ENCODE measurements at places on chromosomes 16 and 17.

DNA sequence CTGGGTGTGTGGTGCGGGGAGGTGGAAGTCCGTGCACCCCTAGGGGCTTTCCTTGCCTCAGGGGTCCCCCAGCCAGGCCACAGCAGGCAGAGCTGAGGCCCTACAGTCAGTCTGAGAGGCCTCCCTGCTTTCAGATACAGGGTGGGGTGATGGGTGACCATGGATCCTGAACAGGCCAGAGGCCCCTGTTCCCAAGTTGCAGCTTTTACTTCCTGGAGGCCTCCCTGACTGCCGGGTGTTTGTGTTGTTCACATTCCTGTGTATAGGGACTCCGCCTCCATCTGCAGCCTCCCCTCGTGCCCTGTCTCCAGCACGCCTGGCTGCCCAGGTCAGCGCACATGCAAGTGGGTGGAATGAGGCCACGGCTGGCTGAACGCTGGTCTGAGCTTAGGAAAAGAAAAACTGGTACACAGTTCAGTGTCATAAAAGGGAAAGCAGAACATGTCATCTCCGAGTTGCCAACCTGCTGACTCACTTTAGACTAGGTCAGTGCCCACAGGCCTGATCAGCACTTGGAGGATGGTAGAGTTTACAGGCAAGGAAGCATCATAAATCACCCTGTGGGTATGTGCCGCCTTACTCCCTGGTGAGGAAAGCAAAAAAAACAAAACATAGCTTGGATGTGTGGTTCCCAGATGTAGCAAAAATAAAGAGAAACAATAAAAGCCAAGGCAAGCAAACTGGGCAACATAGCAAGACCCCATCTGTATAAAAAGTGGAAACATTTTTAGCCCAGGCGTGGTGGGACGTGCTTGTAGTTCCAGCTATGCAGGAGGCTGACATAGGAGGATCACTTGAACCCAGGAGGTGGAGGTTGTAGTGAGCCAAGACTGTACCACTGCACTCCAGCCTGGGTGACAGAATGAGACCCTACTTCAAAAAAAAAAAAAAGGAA is 6.2 kb upstream of the SLC7A6 start:
- no peak for DNase-seq

DNA sequence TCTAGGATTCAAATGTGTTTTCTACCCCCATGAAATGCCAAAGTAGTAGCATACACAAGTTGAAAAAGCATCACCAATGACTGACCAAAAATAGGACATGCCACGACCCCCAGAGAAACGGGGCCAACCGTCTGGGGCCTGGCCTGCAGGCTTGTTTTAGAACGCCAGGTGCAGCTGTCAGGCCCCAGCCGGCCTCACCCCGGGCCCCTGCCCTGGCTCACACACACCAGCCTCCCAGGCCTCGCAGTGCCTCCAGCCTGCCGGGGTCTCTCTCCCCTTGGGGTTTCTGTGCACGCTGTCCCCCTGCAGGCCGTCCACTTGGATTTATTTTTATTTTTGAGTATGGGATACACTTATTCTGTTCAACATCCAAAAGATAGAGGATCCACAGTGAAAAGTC is 7.9 kb downstream of the KATNB1 start:
- DNase-seq, result no peak

- no peak for DNase-seq
These were observed 24.1 kb upstream of the DYNLL2 start for GRCh38 chr17:58059141-58059540.

GRCh38 chr17:38735161-38735997 is 5.2 kb downstream of the CISD3 start:
- peak; percentile 70 for DNase-seq

DNA sequence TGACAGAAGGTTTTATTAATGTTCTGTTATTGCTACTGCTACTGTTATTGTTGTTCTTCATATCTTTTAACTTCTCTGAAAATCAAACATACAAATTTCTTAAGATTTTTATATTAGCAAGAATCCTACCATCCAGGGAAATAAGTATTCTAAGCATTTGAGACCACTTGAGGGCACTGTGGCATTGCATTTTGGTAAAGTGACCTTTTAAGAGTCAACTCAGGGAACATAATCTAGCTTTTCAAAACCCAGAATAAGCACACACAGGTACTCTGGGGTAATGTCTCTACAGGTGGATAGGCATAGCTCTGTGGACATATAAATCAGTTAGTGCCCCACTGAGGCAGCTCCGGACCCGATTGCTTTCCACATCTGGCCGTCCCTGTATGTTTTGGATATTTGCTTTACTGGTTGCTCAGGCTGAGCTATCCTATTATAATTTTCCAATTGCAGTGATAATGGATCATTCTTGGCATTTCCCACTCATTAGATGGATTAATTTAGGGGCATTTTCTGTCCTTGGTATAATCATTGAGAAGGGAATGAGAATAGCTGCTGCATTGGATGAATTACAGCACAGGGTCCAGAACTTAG is 1425.1 kb upstream of the CDH8 start:
- DNase-seq, result no peak

- no peak for DNase-seq
These were observed 458 bp downstream of the ENKD1 start for GRCh38 chr16:67666032-67666551.

DNA sequence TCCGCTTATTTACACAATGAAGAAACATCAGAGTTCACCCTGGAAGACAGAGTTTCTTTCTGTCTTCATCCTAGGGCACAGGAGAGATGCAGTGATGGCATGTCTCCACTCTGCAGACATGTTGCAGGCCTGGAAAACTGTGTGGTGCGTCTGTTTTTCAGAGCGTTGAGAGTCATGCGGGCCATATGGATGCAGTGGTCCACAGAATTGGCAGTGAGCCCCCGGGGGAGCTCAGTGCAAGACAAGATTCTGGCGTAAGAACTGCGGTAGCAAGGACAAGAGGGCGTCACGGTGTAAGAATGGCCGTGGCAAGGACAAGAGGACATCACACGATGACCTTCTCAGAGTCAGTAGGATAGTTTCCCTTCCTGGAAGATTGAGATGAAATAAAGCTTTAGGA is 654.0 kb downstream of the MAF start:
- DNase-seq, result no peak

DNA sequence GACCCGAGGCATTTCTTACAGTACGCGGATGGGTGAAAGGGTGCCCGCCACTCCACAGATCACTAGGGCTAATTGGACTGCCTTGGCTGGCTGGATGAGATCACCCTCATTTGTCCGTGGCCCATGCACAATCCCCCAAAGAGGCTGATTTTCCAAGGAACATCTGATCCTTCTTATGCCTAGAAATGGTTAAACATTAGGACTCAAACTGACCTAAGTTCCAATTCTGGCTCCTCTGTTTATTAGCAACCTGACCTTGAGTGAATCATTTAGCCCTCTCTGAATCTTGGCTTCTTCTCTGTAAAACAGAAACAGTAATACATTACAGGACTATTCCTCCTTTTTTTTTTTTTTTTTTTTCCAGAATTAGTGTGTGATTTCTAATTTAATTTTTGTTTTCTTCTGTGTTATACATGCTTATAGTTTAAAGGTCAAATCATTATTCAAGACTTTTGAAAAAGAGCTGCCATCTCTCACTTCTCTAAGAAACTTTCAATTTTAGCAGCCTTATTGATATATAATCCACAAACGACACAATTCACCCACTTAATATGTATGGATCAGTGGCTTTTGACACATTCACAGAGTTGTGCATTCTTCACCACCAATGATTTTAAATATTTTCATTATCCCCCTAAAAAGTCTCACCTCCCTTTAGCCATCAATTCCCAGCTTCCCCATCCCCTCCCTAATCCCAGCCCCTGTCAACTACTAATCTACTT is 45.4 kb upstream of the TMEM132E start:
- DNase-seq, result no peak

GRCh38 chr16:2952679-2953078 is 11.4 kb upstream of the KREMEN2 start:
- no peak for DNase-seq

DNA sequence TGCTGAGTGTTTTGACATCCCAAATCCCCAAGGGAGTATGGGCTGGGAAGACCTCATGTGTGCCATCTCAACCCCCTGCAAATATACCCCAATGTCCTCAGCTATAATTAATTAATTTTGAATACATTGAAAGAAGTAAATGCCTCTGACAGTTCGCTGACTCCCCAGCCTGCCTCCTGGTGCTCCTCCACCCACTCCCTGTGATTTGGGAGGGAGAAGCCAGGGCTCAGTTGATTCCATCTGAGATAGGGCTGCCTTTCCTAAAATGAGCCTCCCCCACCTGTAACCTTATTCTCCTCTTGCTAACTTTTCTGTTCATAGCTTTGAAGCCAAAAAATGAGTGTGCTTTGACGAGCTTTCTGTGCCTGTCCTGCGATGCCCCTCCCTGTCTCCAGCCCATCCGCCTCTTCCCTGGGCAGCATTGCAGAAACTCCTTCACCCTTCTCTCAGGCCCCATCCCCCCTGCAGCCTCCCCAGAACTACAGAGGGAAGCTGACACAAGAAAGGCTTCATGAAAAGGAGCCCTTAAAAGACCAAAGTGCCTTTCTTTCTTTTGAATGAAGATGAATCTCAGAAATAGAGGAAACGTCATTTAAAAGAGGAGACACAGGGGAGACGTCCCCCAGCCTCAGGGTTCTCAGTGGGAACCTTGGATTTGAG is 70.3 kb downstream of the HLF start:
- no peak for DNase-seq

DNA sequence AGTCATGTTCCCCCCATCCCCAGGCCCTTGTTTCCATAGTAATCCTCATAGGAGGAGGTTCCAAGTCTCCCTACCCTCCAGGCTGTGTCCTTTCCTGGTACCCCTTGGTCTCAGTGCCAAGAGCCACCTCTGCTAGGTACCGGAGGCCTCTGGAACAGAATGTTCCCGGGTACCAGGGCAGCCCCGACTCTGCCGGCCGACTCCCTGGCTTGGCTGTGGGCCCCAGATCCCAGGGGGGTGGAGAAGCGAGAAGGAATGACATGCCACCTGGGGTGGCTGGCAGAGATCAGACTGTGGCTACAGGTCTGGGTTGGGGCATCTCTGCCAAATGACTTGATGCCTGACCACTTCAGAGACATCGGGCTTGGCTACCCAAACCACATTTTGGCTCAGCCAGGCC is 3.6 kb downstream of the STAC2 start:
- DNase-seq, result no peak

All from activated naive CD4-positive, alpha-beta T cell (primary cell).